NCI-H1436 (cell line): ENCODE measurements at places on chromosomes 3 and 15.

DNA sequence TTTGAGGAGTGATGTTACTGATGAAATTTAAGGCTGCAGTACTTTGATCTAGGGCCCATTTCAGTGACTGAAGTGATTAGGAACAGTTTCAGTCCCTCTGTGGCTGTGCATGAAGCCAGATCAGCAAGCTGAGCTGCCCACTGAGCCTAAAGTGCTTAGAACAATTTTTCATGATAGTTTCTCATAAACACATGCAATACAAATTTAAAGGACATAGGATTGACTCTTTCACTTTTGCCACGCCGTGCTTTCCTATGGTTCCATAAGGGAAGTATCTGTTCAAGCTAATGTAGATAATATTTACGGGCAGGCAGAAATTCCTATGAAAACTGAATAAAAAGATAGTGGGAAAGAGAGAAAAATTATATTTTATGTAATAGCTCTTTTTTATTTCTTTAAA, 10.6 kb downstream of the ANKUB1 start:
- DNase-seq = no peak

DNA sequence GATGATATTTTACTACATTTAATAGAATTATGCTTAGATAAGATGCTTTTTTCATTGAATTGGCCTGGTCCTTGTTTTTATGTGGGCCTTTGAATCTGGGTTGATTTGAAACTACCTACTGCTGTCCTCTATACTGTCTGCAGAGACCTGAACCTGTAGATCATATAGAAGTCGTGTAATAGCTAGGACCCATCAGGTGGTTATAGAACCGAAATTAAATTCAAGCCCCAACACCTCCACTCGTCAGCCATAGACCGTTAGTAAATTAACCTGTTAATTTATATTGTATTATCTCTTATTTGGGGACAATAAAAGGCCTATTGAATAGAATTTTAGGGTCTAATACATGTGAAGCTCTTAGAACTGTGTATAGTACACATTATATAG, 108.4 kb downstream of the MBNL1 start:
- no peak for DNase-seq

DNA sequence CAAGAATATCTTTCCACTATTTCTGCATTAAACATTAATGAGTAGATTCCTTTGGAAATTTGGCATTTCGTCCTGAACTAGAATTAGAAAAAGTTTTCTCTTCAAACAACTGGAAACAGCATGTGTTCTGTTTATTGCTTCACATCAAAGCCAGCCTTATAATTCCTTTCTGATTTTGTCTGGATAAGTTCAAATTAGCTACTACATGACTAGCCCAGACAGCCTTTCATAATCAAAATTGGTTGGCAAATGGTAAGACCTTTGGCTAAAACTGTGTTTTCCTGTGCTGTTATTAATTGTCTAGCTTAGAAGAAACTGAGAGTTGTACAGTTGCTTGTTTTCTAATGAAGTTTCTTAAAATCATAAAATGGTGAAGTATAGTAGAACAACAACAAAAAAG, 52.7 kb upstream of the P3H2 start:
- no peak for DNase-seq

GRCh38 chr15:67033571-67034044, 31.8 kb upstream of the SMAD3 start:
- no peak for DNase-seq

DNA sequence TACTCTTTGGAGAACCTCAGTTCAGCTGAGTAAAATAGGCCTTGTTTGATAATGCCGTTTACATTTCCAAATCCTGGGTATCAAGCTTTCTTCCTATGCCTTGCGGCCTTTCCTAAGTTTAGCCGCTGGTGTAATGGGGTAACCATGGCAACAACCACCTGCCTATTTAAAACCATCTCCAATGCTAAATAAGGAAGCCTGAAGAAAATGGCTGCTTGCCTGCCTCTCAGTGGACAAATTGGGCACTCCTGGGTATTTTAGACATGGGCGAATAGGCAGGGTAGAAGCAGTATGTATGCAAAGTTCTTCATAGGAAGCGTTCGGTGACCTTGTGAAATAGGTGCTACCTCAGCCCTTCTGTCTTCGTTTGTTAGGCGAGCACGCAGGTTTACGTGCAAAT, 122.7 kb downstream of the DGKG start:
- peak; percentile 34 for DNase-seq

DNA sequence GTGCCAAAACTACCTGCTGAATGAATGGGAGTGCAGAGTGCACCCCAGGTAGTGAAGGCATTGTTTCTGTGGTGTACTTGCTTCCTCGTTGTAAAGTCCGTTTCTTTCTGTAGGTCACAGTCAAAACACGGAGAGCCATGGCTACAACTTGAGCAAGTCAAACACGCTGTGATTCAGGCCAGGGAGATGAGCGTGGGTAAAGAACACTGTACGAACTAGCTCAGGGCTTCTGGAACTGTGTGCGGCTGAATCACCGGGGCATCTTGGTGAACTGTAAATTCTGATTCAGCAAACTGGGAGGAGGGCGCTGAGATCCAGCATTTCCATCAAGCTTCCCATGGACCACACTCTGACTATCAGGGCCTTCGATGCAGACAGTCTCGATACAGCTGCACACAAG, 5.0 kb upstream of the TNK2 start:
- no peak for DNase-seq

- DNase-seq = no peak
These were observed 446.5 kb downstream of the GRM7 start for GRCh38 chr3:7307410-7307809.

DNA sequence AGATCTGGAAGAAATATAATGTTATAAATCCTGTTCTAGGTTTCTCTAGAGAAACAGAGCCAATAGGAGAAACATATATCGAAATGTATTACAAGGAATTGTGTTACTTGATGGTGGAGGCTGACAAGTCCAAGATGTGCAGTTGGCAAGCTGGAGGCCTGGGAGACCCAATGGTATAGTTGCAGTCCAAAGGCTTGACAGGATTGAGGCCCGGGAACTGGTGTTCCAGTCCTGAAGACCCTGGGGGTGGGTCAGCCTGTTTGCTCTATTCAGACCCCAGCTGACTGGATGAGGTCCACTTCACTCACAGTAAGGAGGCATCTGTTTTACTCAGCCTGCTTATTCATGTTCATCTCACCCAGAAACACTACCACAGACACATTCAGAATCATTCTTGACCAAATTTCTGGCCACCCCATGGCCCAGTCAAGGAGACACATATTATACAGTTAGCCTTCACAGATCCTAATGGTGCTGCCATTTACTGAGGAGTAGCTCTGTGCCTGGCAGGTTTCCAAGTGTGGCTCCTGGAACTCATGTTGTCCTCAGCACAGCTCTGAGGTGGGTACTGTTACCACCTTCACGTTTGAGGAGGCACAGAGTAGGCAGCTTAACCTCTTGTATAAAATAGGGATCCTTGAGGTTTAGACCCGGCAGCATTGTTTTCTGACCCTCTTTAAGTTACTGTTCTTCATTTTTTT, 3.7 kb downstream of the TRAK1 start:
- DNase-seq = no peak

DNA sequence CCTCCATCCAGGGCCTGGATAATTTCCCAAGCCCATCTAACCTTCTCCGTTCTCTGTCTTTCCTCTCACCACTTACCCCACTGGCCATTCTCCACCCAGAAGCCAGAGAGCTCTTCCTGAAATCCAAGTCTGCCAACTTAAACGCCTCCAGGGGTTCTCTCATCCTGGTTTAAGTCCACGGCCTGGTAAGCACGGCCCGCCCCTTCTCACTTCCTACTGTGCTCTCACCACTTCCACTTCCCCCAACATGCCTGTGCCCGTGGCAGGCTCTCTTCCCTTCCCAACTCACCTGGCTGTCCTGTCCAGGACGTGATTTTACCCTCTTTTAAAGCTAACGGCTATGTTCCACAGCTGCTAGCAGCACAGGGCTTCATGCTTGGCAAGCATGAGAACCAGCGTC, 1.7 kb upstream of the CX3CR1 start:
- DNase-seq = no peak

DNA sequence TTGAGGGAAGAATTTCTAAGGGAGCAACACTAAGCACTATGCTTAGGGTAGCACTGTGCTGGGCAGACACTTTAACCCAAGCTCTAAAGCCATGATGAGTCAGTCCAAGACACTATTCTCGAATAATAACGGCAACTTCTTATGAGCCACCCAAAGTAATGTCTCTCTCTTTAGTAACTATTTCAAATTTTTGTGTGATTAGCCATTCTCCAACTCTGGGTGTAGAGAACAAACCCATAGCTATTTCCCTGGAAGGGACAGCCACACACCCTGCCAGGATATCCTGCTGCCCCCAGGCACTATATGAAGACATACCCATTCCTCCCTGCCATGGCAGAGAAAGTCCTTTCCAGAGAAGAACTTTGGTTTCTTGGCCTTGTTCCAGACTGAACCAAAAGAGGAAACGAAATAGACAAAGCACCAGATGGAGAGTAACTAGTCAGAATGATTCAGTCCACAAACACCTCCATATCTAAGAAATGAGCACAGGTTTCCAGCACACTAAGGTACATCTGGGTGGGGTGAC, 384.9 kb upstream of the THBS1 start:
- no peak for DNase-seq

GRCh38 chr3:11616551-11616950, 27.2 kb downstream of the VGLL4 start:
- DNase-seq = no peak

DNA sequence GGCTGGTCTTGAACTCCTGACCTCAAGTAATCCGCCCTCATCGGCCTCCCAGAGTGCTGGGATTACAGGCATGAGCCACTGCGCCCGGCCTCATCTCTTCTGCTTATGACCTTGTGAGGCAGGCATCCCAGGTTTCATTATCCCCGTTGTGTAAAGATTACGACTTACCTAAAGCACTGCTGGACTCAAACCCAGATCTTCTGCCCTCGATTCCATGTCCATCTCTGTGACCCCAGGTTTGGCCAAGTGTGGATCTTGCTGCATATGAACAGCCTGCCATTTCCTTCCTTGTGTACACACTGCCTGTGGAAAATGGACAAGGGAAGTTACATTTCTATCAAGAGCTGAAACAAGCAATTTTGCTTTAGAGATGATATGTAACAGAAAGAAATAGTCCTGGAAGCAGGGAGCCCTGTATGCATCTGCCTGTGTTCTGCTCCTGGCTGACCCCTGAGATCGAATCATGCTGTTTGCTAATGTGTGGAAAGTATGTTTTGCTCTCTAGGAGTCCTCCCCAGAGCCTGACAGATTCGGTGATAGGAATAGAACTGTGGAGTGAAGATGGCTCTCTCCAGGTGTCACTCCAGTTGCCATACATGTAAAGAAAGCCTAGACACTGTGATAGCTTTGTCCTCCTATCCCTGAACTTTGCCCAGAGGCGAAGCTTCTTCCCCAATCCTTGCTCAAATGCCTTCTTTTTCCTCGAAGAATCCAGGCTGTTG, 11.8 kb upstream of the LIPC start:
- DNase-seq = no peak

DNA sequence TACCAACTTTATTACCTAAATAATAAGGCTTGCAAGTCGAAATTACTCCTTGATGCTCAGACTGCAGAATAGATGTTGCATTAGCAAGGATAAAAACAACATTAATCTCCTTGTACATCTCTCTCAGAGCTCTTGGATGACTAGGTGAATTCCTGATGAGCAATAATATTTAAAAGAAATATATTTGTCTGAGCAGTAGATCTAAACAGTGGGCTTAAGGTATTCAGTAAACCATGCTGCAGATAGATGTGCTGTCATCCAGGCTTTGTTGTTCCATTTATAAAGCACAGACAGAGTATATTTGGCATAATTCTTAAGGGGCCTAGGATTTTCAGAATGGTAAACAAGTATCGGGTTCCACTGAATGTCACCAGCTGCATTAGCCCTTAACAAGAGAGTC, 257.1 kb downstream of the TUSC7 start:
- no peak for DNase-seq

DNA sequence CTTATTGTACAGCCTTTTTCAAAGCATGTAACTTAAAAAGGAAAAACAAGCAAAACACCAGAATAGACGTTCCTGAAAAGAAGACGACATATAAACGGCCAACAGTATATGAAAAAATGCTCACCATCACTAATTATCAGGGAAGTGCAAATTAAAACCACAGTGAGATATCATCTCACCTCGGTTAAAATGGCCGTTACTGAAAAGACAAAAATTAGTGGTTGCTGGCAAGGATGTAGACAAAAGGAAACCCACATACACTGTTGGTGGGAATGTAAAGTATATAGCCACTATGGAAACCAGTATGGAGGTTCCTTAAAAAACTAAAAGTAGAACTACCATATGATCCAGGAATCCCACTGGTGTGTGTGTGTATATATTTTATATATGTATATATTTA, 64.5 kb upstream of the MLF1 start:
- DNase-seq = no peak

- no peak for DNase-seq
These were observed 14.2 kb upstream of the ULK3 start for GRCh38 chr15:74857082-74857655.

DNA sequence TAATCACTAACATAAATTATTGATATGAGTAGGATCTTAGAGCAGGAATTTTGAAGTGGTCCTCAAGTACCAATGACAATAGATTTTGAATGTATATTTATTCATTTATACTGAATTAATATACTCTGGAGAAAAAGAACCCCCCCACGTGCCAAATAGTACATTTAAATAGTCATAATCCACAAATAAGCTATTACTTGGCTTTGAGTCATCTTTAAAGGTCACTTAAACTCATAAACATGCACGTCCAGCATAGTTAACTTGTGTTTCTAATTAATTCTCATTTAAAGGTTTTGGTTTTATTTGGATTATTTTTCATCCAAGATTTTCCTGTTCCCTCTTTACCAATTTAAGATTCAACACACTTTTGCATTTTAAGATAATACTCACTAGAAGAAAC, 35.1 kb downstream of the FGF7 start:
- DNase-seq = no peak

GRCh38 chr3:16496408-16497222, 16.9 kb downstream of the RFTN1 start:
- DNase-seq = no peak

GRCh38 chr3:15477951-15478639, 43.4 kb downstream of the COLQ start:
- DNase-seq = no peak

- DNase-seq = no peak
These were observed 7.1 kb downstream of the CASR start for GRCh38 chr3:122190525-122190924.

- no peak for DNase-seq
These were observed 105.0 kb downstream of the GRM7 start for GRCh38 chr3:6965881-6966280.

GRCh38 chr3:46900356-46900755, 22.8 kb downstream of the PTH1R start:
- DNase-seq = no peak

DNA sequence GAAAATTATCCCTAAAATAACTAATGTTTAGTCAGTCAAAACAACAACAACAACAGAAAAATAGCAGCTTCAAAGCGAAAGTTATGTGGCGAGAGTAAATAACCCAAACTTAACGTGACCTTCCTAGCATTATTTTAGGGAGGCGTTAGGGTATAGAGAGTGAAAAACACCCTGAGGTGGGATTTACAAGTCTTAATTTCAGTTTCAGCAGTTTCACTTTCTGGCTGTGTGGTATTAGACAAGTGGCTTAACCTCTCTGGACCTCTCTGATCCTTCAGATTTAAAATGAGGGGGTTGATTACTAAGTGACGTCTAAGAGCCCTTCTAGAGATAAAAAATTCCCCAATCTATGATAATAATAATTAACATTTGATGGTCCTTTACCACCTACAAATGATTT, 291.2 kb downstream of the ZBTB20 start:
- DNase-seq = no peak
